ENCODE measurements at places on chromosomes 6 and 20.
A peak's percentile ranks its signal among the peaks of the same experiment; 100 is the strongest.

- no peak for DNase-seq
Observed at GRCh38 chr6:109117346-109118035, 22.2 kb downstream of the CEP57L1 start.

DNA sequence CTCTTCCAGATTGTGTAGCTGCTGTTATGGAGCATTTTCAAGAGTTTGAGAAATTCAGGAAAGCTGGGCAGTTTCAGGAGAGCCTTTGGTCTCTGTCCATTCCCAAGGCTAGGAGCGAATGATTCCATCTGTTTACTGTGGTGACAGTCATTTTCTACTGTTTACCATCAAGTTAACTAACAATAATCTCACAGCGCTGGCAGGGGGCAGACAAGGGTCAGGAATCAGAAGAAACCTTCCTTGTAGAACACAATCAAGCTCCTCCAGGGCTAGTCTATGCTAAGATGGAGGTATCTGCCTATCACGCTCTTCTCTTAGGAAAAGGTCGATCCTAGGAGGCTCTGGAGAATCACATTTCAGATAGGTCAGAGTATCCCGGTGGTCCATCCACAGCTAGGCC, 293.9 kb downstream of the KIF16B start:
- DNase-seq, result no peak

DNA sequence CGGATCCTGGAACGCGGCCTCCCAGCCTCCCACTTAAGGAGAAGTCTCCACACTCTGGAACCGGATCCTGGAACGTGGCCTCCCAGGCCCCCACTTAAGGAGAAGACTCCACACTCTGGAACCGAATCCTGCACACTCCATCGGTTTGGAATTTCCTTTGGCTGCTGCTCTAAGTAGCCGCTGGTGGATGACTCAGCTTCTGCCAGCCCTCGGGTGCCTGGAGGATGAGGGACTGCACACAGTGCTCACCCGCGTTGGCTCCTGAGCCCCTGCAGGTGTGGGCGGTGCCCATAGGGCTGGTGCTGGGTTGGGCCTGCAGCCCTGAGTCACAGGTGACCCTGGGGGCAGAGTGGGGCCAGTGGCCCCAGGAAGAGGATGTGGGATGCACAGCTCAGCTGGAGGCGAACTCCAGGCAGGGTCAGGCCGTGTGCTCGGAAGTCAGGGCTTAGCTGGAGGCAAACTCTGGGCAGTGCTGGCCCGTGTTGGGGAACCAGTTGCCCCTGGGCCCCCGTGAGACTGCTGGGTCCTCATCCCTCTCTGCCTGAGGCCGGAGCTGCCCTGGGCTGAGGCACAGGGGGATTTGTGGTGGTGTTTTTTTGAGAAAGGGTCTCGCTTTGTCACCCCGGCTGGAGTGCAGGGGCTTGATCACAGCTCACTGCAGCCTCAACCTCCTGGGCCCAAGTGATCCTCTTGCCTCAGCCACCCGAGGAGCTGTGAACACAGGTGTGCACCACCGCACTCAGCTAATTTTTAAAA, 13.9 kb upstream of the TNFRSF6B start:
- DNase-seq, result peak; percentile 95

- no peak for DNase-seq
Observed at GRCh38 chr6:149095842-149096241, 221.7 kb upstream of the TAB2 start.

GRCh38 chr6:165986311-165986913, 181.2 kb downstream of the TBXT start:
- no peak for DNase-seq

DNA sequence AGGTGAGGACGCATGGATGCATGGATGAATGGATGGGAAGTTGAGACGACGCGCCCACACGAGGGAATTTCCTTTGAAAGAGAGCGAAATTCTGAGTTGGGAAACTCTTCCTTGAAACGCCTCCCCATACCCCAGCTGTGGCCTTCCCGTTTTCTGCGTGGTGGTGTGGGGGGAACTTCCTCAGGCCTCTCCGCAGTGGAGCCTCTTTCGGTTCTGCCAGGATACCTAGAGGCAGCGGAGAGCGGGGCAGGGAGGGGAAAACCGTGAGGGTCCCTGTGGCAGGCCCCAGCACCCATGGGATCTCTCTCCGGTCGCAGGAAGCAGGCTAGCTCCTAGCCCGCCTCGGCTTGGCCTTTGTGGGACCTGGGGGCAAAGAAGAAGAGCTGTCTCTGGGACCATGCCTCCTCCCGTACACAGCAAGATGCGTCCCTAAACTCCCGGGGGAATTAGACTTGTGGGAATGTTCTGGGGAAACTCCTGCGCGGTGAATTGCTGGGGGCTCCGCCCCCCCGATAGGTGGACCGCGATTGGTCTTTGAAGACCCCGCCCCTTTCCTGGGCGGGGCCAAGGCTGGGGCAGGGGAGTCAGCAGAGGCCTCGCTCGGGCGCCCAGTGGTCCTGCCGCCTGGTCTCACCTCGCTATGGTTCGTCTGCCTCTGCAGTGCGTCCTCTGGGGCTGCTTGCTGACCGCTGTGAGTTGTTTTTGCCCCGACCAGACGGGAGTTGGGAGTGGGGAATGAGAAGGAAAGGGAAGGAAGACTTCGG, at the start of gene CD40:
Gene CD40, plus strand, starts transcription at position 611 of the 764 bp plus-strand sequence. Its CDS starts 30 bp downstream, at position 641.
- peak; percentile 59 for DNase-seq

DNA sequence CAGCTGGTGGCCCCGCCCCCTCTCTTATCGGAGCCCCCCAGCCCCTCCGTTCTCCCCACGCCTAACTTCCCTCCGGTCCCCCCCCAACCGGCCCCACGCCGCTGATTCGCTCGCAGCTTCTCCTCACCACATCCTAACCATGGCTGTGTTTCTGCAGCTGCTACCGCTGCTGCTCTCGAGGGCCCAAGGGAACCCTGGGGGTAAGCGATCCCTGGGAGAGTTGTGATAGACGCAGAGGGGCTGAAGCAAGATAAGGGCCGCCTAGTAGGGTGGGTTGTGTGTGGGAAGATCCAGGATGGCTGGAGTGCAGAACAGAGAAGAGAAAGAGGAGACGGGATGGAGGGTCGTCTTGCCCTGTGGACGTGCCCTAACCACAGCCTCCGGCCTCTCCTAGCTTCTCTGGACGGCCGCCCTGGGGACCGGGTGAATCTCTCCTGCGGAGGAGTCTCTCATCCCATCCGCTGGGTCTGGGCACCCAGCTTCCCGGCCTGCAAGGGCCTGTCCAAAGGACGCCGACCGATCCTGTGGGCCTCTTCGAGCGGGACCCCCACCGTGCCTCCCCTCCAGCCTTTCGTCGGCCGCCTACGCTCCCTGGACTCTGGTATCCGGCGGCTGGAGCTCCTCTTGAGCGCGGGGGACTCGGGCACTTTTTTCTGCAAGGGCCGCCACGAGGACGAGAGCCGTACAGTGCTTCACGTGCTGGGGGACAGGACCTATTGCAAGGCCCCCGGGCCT, at the start of gene MPIG6B:
Gene MPIG6B, plus strand, starts transcription at position 129 of the 735 bp plus-strand sequence. Its CDS starts 11 bp downstream, at position 140.
- DNase-seq, result no peak

DNA sequence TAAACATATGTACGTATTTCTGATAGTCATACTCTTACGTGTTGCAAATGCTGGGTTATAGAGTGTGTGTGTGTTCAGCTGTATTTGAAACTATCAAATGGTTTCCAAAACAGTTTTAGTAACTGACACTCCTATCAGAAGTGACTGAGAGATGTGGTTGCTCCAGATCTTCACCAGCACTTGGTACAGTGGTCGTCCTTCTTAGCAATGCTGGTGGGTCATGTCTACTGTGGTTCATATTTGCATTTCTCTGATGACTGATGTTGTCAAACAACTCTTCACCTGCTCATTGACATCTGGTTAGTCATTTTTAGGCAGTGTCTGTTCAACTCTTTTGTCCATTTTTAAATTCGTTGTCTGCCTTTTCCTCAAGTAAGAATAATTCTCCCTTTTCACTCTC, 259.3 kb downstream of the KIF16B start:
- no peak for DNase-seq

DNA sequence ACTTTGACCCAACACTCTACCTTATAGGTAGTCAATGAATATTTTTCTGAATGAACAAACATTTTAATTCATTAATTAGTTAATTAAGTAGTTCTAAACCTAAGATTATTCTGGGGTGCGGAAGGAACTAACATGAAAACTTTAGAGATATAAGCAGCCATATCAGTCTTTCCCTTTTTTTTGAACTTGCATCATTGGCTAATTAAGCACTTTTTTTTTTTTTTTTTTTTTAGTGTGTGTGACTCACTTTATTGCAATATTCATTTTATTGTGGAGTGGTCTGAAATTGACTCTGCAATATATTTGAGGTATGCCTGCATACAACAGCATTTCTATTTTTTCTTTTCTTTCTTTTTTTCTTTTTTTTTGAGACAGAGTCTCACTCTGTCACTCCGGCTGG, 21.8 kb upstream of the AMD1 start:
- DNase-seq, result no peak

DNA sequence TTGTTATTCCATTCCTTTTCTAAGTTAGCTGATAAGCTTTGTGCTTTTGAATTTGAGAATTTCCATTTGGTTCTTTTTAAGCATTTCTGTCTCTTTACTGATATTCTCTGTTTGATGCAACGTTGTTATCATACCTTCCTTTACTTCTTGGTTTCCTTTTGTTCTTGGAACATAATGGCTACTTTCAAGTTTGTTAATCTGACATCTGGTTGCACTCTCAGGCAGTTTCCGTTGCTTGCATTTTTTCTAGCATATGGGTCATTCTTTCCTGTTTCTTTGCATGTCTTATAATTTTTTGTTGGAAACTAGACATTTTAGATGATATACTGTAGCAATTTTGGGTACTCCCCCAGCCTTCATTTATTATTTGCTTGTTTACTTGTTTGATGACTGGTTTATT, 12.5 kb downstream of the CDC5L start:
- DNase-seq, result no peak

DNA sequence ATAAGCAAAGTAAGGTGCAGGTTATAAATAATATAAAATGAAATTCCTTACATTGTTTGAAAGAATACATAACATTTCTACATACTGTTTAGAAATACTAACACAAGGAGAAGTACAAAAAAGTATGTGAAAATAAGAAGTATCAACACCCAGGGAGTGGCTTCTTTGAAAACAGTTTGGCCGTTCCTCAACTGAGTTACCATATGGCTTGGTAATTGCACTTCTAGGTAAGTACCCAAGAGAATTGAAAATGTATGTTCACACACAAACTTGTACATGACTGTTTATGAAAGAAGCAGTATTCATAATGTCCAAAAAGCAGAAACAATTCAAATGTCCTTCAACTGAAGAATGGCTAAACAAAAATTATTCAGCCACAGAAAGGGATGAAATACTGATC, 30.7 kb downstream of the PAK5 start:
- no peak for DNase-seq

DNA sequence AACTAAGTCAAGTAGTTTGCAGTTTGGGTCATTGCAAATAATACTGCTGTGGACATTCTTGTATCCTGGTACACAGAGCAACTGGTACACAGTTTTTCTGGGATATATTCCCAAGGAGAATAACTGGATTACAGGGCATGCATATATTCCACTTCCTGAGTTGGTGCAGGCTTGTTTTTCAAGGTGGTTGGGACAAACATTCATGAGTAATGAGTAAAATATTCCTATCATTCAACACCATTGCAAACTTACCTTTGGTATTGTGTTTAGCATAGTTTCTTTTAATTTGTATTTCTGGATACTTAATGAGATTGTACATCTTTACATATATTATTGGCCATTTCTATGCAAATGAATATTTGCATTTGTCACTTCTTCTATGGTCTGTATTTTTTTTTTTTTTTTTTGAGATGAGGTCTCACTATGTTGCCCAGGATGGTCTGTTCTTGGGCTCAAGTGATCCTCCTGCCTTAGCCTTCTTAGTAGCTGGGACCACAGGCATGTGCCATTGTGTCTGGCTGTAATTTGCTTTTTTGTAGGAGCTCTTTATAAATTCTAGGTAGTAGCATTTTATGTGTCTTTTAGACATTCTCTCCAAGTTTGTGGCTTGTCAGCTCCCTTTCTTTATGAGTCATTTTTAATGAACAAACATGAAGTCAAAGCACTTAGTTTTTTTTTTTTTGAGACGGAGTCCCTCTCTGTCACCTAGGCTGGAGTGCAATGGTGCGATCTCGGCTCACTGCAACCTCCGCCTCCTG, 158.7 kb downstream of the SOX4 start:
- no peak for DNase-seq

GRCh38 chr6:156946370-156946936, 169.3 kb downstream of the ARID1B start:
- DNase-seq, result no peak

DNA sequence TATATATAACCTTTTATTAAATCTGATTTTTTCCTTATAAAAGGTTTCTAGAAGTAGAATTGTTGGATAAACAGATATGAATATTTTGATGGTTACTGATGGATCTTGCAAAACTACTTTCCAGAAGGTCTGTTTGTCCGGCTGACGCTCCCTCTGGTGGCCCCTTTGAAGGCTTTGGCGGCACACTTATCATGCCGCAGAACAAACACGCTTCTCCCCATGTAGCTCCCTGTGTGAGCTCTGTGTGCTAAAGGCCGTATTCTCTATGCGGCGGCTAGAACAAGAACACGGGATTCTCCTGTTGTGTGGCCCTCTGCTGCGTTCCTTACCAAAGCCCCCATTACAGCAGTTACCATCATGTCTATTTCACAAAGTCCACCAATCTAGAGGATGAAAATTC, 30.0 kb downstream of the PPP1R3G start:
- no peak for DNase-seq

- no peak for DNase-seq
Observed at GRCh38 chr20:39283464-39283863, 321.3 kb downstream of the DHX35 start.

DNA sequence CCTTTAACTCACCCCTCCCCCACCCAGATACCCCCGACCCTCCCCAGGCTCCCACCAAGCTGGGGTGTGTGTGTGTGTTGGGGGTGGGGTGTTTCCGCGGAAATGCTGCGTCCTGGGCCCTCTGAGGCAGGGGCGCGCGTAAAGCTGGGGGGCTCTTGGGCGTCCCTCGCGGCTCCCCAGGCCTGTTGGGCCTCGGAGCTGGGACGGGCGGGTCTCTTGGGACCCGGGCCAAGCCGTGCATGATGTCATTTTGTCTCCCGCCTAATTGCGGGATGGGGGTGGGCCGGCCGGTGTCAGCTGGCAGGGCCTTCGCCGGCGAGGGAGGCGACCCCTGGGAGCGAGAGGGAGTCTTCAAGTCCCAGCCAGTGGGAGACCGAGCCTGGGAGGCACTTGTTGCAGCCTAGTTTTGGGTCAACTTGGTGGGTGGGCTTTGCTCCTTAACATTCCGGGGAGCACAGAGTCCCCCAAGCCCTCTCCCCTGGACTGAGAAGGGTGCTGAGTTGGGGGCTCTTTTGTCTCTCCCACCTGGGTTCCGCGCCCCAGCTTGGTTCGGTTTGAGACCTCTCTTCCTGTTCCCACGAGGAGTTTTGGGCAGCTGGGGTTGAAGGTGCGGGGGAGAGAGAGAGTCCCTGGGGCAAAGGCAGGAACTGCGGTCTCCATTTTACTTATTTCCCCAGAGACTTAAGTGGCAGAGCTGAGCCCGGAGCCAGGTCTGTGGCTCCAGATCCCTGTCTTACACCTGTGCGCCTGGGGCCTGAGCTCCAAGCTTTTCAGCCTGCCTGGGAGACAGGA, 623 bp downstream of the MYBL2 start:
- peak; percentile 13 for DNase-seq

- DNase-seq, result peak; percentile 23
Observed at GRCh38 chr6:155936551-155936950, 480.9 kb upstream of the NOX3 start.
